ENCODE measurements at places on chromosomes 4 and X. TPM values are rescaled to one million over a fixed set of nuclear protein-coding genes. Genes with fewer than 3 reads are reported as not detected.

Gene LRRC66
- total RNA-seq: 0.09 TPM

Gene RAB28
- total RNA-seq: 19.8 TPM

DNA sequence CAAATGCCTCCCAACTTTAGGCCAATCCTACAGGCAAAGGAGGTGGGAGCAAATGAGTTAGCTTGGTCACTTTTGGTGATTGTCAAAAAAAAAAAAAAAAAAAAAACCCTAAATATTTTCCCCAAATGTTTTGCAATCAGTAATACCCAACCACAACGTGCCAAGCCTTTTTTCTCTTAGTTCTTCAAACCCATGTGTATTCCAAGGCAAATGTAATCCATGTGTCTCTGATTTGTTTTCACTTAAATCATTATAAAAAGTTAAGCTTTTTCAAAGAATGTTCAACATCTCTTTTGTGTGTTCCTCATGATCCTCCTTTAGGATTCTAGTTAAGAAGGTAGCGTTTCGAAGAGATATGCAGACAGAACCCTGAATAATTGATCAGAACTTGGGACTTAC lies 328.4 kb downstream of the PAPSS1 start:
- DNase-seq: no peak
- no peaks in the 10 kb centered on the region for H3K27me3 ChIP-seq
- H3K36me3 ChIP-seq: no peaks in the 10 kb centered on the region
- no peak overlapping the region for H3K27ac ChIP-seq
- H3K4me1 ChIP-seq: no peaks in the 10 kb centered on the region
- no peak overlapping the region for H3K4me3 ChIP-seq

GRCh38 chrX:52363247-52363883 lies 5.5 kb upstream of the XAGE2 start:
- DNase-seq: no peak
- H3K36me3 ChIP-seq: no peaks in the 10 kb centered on the region
- H3K4me3 ChIP-seq: no peak overlapping the region
- H3K27me3 ChIP-seq: no peaks in the 10 kb centered on the region
- H3K27ac ChIP-seq: no peak overlapping the region
